Frontal cortex (tissue), 4 donors: ENCODE measurements at places on chromosomes 6 and 20.
A peak's percentile ranks its signal among the peaks of the same experiment; 100 is the strongest.

DNA sequence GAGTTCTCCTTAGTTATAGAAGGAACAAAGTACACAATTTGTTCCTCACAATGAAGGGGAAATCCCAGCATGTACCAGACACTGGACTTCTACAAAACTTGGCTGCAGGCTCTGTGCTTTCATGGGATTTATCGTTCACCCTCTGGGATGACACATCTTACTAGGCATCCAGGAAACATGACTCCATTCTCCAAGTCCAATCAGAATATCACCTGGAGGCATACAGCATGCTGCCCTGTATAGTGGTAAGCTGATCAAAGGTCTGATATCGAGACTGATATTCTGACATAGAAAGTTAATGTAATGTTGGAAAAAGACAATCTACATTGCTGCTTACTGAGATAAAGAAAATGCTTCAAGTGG is 6.7 kb downstream of the RWDD2A start:
- no peak for DNase-seq

DNA sequence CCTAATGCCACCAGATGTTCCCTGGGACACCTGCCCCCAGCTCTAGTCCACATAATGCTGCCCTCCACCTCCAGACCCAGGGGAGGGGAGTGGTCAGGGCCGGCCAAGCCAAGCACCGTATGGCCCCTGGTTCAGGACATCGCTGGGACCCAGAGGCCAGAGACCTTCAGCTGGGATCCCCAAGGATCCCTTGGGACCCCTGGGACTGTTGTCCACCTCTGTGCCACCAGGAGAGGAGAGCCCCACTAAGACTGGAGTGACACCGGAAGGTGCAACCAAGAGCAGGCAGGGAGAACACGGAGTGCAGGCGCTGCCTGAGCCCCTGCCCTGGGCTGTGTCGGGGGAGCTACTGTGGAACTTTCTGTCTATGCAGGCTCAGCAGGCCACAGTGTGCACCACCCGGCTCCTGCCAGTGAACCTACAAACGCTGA is 43.6 kb downstream of the CTCFL start:
- DNase-seq: no peak

GRCh38 chr6:115310156-115310555 is 750.5 kb downstream of the FRK start:
- no peak for DNase-seq

DNA sequence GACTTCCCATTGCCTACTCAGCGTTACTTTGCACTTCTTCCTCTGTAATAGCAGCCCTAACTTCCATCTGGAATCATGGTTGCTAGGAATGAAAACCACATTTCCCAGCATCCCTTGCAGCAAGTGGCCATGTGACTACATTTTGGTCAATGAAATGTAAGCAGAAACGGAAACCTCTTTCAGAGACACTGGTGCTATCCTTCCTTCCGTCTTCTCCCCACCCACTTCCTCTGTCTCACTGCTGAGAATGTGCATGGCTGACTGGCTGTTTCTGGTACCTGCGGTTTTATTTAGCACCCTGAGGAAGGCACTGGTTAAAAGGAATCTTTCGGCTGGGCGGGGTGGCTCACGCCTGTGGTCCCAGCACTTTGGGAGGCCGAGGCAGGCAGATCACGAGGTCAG is 107.4 kb downstream of the SCML4 start:
- no peak for DNase-seq

DNA sequence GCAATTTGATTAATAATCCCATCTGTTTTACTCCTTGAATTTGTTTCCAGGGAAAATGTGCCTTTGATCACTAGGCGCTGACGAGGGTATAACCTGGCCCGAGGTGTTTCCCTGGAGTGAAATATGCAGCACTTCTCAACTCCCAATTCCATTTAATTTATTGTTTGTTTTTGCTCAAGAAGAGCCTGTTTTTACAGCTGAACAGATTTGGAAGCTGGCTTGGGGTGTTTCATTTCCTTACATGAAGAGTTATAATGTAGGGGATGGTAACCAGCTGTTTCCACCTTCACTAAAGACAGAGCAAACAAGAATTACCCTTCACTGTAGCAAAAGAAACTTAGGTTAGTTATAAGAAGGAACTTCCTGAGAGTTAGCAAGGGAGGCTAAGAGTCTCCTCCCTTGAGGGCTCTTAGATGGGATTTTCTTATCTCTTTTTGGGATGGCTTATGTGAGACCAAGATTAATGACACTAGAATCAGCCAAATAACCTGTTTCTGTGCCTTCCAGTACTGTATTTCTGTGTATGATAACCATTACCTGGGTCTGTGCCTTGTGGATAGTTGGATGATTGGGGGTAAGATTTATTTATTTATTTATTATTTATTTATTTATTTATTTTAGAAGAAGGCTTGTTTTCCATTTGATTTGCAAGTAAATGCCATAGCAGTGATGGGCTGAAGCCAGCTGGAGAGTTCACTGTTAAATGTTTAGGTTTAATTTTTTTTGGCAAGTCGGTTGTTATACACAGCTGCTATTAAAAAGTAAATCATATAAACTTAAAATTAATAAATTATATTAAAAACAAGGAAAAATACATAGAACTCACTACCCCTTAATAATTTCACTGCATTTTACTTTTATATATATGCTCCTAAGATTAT is 162.2 kb upstream of the BMP2 start:
- DNase-seq: no peak

- DNase-seq: no peak
Observed at GRCh38 chr6:128032042-128032441, 131.2 kb upstream of the THEMIS start.

DNA sequence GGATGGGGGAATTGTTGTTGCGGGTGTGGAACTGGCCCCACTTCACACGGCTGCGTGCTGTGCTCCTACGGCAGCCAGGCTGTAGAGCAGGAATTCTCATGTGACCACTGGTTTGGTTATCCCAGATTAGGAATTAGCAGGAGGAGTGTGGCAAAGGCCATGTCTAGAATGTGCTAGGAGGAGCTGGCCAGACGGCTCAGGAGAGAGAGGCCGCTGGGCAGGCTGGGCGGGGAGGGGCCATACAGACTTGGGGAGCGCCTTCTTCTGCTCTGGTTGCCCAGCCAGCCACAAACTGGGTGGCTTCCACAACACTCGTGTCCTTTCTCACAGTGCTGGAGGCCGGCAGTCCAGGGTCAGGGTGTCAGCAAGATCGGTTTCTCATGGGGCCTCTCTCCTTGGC is 245.0 kb upstream of the QKI start:
- no peak for DNase-seq

DNA sequence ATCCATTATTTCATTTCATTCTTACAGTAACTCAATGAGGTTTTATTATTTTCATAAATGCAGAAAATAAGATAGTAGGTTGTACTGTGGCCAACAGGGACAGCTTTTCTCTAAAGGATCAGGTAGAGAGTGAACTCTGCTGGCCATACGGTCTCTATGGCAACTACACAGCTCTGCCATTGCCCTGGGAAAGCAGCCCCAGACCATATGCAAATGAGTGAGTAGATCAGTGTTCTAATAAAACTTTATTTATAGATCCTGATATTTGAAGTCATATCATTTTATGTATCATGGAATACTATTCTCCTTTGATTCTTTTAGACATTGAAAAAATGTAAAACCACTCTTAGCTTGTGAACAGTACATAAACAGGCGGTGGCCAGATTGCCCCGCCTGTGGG is 192.5 kb upstream of the RREB1 start:
- no peak for DNase-seq

DNA sequence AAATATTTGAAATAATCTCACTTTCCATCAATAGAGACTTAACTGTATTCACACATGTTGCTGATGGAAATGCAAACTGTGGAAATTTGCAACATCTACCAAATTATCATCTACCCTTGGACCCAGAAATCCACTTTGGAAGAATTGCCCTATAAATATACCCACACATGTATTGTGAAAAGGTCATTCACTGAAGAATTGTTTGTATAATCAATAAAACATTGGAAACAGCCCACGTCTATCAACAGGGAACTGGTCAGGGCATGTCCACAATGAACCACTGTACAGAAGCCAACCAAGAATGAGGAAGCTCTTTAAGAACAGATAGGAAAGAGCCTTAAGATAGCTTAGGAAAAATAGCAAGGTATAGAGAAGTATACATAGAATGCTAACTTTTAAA is 36.2 kb downstream of the PXDC1 start:
- DNase-seq: no peak

DNA sequence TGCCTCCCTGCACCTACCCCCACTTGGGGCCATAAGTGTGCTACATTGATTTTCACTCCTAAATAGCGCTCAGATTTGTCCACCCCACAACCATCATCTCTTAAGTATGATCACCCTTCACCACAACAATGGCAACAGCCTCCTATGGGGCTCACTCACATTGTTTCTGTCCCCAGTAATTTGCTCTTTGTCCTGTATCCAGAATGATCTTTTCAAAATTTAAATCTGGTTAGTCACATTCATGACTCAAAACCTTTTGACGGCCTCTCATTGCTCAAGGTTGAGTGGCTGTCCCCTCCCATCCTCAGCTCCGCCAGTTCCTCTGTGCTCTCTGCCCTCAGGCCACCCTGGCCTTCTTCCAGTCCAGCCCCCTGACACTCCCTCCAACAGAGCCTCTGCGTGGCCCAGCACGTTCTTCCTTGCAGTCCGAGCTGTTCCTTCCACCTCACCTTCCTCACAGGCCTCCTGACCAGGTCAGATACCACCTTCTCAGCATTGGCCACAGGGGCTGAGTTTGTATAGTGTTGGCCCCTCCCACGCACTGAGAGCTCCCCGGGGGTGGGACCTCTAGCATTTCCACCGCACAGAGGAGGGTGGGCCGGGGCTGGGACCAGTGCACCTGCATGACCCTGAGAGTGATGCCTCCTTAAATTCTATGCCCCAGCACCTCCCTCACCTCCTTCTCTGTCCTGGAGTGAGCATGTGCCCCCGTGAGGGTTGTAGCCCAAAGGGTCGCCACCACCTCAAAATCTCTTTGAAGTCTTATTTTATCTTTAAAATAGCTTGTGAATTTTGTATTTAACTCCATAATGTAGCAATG is 2.4 kb upstream of the PPP1R3G start:
- DNase-seq: no peak

GRCh38 chr6:29887819-29888776 is 54.2 kb upstream of the HLA-A start:
- DNase-seq: peak; percentile 53

DNA sequence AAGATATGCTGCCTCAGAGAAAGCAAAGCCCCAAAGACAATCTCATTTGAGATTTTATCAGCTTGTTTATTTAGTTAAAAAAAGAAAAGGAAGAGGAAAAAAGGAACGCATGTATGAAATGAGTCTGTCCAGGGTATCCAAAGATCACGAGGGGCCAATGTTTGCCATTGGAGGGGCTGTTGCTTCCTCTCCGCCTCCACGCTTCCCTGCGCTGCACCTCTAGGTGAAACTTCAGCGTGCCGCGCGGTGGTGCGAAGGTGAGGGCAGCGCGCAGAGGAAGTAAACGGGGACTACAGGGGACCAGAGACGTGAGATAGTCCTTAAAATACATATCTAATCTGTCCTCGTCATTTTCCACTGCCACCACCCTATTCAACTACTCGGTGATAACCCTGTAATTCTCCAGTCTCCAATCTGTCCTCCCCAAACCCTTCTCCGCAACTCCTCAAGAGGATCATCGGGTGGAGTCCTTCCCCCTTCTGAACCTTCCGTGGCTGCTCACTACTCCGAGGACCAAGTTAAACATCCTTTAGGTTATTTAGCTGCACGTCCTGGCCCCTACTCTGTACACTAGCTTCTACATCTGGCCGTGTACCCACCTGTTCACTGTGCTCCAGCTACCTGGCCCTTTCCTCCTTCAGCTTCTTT is 1.1 kb upstream of the DCBLD1 start:
- no peak for DNase-seq

GRCh38 chr20:62699296-62699695 is 9.3 kb upstream of the NTSR1 start:
- no peak for DNase-seq

DNA sequence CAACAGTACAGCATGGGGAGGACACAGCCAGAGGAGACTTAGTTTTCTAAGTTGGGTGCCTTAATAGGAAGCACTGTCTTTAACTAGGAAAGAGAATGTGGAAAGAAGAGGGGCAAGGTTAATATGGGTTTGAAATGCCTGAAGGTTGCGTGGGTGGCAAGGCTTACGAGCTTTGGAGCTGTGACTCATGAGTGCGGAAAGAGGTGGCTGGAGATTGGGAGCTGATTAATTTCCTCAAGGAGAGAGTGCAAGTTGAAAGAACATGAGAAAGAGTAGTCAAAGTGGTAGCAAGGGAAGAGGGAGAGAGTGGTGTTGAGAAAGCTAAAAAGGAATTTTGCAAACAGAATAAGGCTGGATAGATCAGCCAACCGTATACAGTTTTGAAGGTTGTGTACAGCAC is 315.1 kb upstream of the PRND start:
- no peak for DNase-seq

DNA sequence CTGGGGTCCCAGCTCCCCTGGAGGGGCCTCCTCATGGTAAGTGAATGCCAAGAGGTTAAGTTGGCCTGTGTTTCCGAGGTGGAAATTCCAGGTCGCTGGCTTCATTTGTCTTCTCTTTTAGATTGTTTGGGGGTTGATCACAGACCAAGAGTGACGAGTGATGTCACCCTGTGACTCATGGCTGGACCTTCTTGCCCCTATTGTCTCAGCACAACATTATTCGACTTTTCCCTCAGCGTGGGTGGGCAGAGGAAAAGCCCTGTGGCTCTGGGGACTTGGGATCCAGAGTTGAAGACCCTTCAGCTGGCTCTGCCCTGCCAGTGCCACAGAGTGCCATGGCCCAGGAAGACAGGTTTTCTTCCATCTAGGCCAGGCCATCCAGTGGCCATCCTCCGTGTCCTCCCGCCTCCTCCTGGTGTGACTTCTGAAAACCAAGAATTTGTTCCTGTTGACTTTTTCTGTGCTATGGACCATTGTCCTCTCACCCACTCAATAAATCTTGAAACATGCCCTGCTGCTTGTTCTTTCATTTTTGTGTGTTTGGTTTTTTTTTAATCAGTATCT is 15.4 kb upstream of the SNHG17 start:
- DNase-seq: no peak

DNA sequence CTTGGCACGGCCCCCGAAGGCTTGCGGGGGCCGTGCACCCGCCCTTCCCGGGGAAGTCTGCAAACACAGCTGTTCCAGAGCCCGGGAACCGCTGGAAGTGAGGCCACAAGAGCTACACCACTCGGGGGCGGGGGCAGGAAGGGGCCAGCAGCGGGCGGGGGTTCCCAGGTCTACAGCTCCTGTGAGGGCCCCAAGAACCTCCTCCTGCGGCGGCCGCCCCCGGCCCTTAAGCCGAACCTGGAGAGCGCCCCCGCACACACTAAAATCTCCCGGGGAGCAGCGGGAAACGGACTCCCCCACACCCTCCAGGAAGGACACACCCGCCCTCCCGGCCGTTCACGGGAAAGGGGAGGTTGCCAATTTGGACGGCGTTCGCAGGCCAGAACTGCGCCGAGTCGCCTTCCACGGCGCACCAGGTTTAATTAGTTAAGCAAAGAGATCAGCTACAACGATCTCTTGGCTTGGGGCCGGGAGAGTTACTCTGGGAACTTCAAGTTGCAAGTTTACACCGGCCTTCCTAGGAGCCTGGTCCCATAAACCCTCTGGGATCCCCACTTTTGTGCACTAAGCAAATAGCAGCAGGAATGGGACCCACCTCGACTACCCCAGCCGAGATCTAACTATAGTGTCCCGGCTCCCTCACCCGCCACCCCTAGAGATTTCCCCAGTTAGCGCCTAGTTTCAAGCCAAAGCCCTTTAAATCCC is 1.7 kb downstream of the JAG1 start:
- DNase-seq: no peak

- no peak for DNase-seq
Observed at GRCh38 chr6:36592221-36592655, 1.9 kb upstream of the SRSF3 start.

- no peak for DNase-seq
Observed at GRCh38 chr20:32841174-32841573, 17.5 kb upstream of the EFCAB8 start.
